Heart right ventricle (tissue), 16 donors: ENCODE measurements at places on chromosomes 1 and 21.

DNA sequence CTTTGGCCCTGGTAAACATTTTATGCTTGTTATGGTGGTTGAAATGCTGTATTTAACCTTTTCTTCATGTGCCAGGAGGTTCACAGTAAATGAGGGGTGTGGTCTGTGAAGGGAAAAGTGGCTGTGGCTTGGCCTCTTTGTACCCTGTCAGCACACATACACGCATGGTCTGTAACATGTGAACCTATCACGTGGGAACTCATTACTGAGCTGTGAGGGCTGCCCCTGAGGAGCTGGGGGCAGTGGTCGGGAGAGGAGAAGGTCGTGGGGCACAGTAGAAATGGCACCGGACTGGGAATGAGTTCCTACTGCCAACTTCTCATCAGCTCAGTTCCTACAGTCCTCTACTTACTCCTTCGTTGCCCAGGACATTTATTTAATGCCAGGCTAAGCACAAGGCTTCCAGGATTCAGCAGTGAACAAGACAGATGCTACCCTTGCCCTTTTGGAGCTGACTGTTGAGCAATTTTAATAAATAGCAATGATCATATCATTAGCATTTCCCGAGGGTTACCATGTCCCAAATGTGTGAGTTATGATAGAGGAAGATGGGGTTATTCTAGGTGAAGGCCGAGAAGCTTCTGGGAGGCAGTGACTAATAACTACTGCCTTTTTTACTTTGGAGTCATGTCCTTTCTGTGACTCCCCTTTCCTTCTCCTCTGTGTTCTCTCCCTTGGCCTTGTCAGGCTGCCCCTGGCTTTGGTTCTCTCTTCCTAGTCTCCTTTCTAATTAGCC, 38.8 kb downstream of the DDR2 start:
- no peak for DNase-seq

- no peak for DNase-seq
These were observed 92.3 kb downstream of the PGBD5 start for GRCh38 chr1:230333590-230334446.

GRCh38 chr1:117009132-117009531, 7.6 kb downstream of the CD101 start:
- DNase-seq, result no peak

- DNase-seq, result no peak
These were observed 110.3 kb downstream of the ODF2L start for GRCh38 chr1:86285796-86286195.

DNA sequence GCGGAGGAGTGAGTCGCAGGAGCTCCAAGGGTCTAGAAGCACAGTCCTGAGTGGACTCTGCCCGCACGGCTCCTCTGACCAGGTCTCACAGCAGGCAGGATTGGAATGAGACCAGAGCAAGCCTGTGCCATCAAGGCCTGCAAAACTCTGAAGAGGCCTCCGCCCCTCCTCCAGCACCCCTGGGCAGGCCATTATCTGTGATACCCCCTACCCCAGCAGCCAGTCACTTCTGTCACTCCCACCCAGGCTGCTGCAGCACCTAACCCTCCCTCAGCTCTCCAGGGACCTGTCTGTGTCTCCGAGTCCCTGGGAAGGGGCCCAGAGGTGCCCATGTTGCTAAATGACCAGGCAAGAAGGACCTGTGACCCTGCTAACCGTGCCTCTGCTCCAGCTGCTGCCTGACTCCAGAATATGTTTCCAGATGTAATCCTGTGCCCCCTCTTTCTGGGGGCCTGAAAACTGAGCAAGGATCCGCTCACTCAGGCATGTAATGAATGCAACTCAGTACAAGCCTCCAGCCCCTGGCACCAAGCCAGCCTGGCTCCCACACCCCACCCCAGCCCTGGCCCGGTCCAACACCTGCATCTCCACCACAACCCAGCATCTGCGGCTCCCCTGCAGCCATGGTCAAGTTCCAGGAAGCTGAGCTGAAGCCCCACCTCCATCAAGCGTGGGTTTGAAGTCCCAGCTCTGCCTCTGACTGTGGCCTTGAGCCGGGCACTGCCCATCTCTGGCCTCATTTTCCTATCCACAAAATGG, 22.1 kb upstream of the COL16A1 start:
- DNase-seq, result no peak

DNA sequence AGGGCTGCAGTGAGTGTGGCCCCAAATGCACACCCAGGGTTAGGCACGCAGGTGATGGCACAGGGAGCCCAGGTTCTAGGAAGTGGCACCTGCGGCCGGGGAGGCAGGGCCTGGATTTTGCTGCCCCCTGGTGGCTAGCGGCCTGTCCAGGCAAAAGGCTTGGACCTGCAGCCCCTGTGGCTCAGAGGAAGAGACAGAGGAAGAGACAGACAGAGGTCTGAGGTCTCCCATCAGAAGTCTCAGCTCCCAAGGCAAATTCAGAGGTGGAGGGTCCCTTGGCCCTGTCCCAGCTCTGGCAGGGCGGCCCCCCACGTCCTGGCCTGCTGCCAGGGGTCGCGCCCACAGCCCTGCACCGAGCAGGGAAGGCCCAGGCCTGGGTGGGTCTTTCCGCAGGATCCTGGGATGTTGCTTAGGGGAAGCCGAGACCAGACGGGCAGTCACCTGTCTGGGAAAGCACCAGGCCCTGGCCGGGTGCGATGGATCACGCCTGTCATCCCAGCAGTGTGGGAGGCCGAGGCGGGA, 8.0 kb upstream of the TNFRSF14 start:
- peak; percentile 84 for DNase-seq
